ENCODE measurements at places on chromosomes 6 and 20.

GRCh38 chr6:144549837-144550747 lies 265.0 kb downstream of the UTRN start:
- DNase-seq, result no peak

DNA sequence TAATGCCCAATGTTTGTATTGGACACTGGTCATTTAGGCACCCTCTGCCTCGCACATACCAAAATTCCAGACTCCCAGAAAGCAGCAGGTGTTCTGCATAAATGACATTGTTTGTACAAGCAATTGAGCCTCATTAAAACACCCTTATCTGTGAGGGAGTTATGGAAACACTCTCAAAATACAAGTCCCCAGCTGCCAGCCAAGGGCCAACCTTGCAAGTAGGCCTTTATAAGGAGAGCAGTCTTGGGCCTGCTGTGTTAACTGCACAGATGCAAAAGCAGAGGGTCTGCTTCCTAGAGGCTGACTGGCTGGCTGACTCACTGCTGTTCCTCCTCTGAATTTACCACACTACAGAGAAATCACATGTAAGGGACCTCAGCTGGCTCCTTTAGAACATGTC lies 150.4 kb upstream of the HMGN3 start:
- DNase-seq, result peak; percentile 22

- DNase-seq, result no peak
Observed at GRCh38 chr20:62505337-62506045, 29.7 kb upstream of the GATA5 start.

GRCh38 chr6:97231911-97232310 lies 51.1 kb downstream of the MMS22L start:
- no peak for DNase-seq

- peak; percentile 58 for DNase-seq
Observed at GRCh38 chr6:50850223-50851048, 31.8 kb downstream of the TFAP2B start.

GRCh38 chr20:60482221-60483008 lies 524.2 kb downstream of the CDH26 start:
- no peak for DNase-seq

DNA sequence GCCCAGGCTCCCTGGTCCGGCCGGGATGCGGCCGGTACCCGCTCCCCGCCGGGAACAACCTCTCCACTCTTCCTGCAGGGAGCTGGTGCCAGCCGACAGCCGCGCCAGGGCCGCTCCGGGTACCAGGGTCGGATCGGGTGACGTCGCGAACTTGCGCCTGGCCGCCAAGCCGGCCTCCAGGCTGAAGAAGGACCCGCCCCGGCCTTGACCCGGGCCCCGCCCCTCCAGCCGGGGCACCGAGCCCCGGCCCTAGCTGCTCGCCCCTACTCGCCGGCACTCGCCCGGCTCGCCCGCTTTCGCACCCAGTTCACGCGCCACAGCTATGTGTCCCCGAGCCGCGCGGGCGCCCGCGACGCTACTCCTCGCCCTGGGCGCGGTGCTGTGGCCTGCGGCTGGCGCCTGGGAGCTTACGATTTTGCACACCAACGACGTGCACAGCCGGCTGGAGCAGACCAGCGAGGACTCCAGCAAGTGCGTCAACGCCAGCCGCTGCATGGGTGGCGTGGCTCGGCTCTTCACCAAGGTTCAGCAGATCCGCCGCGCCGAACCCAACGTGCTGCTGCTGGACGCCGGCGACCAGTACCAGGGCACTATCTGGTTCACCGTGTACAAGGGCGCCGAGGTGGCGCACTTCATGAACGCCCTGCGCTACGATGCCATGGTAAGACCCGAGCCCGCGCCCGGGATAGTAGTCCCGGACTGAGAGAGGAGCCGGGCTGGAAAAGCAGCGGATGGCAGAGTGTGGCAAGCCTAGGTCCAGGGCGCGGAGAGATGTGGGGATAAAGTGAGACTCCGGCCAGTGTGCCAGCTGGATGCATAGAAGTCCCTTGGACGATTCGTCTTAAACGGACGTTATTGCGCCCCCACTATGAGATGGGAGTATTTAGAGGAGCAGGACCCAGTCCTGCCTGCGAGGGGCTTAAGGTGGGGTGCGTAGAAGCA lies at the start of gene NT5E:
NT5E (plus strand) TSS at position 266 of the 942 bp plus-strand sequence; CDS start at position 323, 57 bp downstream.
- peak; percentile 50 for DNase-seq

DNA sequence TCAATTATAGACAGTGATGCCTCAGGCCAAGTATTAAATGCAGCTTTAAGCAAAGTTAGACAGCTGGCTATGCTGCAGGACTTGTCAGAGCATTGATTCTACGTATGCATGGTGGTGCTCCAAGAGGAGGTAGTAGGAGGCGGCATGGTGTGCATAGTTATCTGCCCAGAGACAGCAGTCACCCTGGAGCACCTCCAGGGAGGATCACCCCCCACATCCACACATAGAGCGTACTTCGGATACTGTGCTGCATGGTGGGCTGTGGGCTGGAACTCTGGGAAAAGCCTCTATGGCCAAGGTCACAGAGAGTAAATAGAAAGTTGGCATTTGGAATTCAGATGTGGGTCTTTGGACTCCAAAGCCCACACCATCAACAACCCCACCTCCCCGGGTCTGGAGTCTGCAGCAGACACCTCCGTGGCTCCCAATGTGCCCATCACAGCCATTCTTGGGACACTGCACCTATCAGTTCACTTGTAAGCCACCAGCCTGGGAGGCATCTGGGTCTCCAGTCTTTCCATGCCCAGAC lies 64.5 kb upstream of the STX16 start:
- no peak for DNase-seq

- no peak for DNase-seq
Observed at GRCh38 chr6:29916741-29917140, 25.6 kb upstream of the HLA-A start.

DNA sequence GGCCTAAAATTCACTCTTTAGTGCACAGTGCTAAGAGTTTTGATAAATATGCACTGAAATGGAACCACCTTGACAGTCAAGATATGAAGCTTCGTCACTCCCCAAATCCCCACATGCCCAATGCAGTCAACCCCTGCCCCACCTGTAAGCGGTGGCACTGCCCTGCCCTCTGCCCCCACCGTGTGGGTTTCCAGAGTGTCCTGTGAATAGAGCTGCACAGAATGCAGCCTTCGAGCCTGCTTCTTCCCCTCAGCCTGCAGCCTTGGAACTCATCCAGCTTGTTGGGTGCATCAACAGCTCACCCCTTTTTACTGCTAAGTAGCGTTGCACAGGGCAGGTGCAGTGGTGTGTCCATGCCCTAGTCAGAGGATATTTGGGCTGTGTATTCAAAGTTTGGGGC lies 216.3 kb downstream of the SYNDIG1 start:
- no peak for DNase-seq

DNA sequence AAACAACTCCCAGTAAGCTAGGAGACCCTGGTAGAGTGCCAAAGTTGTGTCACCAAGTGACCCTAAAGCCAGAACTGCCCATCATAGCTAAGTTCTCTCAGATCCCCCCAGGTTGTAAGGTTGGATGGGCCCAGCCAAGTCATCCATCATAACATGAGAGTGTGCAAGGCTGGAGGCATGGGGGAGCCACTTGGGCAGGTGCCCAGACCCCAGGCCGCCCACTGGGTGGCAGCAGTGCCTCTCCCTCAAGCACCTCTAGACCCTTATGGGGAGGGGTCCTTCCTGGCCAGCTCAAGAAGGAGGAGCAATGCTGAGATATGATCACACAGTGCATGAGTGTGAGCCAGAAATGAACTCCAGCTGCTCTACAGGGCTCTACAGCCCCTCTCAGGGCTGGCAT lies 154.5 kb downstream of the MYLK4 start:
- DNase-seq, result peak; percentile 5

DNA sequence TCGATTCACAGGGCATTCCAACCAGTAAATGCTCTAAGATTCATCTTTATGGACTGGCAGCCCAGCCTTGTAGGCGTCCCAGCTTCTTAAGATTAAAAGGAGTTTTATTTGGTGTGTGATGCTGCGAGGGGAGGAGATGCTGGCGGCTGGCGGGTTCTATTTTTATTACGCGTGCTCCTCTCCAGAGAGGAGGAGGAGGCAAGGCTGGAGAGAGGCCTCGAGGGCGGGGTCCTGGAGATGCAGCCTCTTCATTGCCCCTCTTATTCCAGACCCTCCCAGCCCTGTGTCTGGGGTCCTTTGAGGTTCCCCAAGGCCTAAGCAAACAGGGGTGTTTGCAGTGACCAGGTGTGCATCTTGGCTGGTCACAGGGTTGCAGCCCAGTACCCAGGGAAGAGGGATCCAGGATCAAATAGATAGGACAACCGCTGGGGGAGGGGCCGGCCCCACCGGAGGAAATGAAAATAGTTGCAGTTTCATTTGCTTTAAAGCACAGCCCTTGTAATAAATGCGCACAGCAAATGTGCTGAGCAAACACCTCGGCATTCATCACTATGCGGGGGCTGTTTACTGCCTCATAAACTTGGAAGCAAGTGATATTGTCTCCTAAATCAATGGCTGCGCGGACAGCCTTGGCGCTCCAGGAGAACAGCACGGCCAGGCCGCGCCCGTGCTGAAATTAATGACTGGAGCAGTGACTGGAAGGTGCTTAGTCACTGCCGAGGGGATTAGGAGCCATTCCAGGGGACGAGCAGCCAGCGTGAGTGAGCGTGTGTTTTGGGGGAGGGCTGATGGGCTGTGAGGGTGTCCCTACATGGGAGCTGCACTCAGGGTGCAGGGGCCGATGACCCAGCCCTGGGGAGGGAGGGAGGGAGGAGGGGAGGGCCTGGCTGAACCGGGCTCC lies 83.0 kb downstream of the TMEM242 start:
- DNase-seq, result no peak

DNA sequence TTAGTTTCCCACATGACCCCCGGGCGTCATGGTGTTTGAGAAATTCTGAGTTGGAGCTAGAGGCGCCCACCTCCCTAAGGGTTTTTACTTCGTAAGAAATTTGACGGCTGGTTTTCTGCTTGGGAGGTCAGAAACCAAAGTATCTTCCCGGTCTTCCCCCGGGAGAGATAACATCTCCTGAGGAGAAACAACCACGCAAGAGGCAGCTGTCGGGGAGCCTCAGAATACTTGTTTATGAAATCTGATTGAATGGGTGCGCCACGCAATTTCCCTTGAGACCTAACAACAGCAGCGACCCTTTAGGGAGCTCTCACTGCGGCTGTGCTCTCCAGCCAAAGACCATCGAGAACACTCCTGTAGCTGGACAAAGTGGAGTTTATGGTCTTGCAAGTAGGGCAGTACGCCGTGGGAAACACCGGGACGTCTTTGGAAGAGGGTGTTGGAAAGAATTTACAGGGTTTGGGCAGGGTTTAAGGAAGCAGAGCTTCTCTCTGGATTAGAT lies 608 bp upstream of the EIF2S2 start:
- peak; percentile 61 for DNase-seq

DNA sequence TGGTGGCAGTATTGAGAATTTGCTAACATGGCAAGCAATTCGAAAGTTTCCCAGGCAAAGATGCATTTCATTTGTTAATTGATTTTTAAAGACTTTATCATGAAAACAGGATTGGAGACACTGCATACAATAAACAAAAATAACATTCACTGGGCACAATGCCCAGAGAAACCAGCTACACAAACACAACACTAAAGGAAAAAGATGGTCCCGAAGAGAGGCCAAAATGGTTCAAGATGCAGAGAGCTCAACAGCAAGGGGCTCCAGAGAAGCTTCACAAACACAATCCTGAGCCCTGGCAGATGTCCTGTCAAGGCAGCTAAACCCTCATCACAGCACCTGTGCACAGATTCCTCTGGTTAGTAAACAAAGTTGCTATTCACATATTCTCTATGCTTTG lies 79.3 kb downstream of the INSM1 start:
- DNase-seq, result peak; percentile 57

GRCh38 chr6:14354919-14355572 lies 237.5 kb downstream of the CD83 start:
- no peak for DNase-seq

DNA sequence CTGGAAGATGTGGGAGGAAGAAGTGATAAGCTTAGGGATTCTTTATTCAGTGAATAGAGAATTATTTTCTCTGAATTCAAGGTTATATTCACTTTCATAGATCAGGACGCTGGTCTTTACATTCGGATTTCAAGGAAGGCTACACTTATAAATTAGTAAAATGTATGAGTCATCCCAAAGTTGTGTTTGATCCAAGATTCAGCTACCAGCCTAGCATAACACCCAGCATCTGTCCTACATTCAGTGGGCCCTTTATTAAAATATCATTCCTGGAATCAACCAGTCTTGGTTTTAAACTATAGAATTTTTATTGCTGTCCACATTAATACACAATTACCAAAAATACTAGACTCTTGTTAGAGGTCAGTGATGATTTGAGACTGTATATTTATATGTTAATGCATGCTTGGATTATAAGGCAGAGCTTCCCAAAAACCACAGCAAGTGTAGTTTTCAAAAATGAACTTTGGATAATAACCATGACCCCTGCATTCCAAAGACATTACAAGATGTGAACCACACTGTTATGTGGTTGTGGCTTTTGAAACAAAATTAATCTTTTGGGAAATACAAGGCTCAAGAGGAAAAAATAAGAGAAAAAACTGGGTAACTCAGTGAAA lies 210.7 kb upstream of the CNR1 start:
- no peak for DNase-seq

- no peak for DNase-seq
Observed at GRCh38 chr6:38640216-38640909, 634 bp upstream of the BTBD9 start.

DNA sequence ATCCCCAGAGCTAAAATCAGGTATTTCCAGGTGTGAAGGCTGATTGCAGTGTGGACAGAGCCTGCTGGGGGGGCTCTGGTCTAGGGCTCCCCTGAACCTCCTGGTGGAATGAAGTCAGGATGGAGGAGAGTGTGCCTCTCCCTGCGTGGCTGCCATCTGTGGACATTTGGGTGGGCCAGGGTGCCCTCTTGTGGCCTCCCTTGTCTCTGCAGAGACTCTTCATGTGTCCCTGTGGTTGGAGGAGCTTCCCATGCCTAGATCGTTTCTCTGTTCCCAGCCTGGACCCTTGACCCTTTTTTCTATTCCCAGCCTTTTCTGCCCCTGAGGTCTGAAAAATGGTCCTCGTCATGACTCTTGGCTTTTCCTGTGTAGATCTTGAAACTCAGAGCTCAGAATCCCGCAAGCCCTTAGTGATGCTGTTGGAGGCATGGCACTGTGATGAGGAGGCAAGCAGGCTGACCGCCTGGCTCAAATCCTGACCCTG lies 9.9 kb upstream of the PSMF1 start:
- DNase-seq, result peak; percentile 18

- DNase-seq, result no peak
Observed at GRCh38 chr20:49646126-49646525, 67.6 kb downstream of the B4GALT5 start.

GRCh38 chr6:105137388-105137787 lies 42.4 kb downstream of the POPDC3 start:
- DNase-seq, result no peak

GRCh38 chr20:51354769-51355319 lies 187.7 kb downstream of the NFATC2 start:
- no peak for DNase-seq

Measured in NCI-H1930 (cell line).